ENCODE measurements at places on chromosomes 3 and 15. TPM values are rescaled to one million over a fixed set of nuclear protein-coding genes. Genes with fewer than 3 reads are reported as not detected.
A peak's percentile ranks its signal among the peaks of the same experiment; 100 is the strongest.

CHRNA7 gene
- polyA plus RNA-seq: 0.38 TPM

CPOX gene
- polyA plus RNA-seq: 16.1 TPM

MOBP gene
- polyA plus RNA-seq: not detected

ETFA gene
- polyA plus RNA-seq: 108 TPM

GRCh38 chr3:153137626-153138025, 24.4 kb upstream of the RAP2B start:
- DNase-seq: no peak

- peak; percentile 59 for DNase-seq
Measured at GRCh38 chr15:69338535-69339213, 40.0 kb downstream of the PAQR5 start.

DNA sequence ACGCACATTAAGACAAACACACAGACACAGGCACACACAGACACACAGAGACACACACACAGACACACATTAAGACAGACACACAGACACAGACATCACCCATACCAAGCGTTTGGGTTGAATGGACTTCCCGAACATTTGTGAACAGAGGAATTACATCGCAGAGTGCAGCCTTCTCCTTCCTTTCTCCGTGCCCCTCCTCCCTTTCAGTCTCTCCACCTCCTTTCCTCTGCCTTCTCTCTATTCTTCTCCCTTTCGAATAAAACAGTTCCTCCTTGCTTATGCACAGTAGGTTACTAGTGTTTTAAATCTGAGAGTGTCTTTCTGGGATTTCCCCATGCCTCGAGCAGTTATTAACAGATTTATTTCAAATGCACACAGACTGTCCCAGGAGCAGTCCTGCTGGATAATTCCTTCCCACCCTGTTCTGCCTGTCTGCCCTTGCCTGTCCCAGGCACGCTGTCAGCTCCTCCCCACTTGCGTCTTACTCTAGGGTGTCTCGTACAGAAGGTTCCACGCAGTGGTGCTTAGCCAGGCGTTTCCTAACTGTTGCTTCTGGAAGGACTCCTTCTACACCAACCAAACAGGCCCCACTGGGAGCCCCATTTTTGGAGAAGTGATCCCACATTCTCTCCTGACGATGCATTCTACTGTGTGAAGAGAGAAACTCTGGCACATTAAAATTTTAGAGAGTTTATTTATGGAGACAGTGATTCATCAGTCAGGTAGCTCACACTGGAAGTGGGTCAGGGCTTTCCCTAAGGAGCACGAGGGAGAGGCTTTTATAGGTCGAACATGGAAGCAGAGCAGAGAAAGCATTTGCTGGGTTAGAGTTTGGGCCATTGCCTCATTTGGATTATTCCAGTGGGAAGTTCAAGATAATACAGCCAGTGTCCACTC, 163.8 kb downstream of the SV2B start:
- peak; percentile 58 for DNase-seq

DNA sequence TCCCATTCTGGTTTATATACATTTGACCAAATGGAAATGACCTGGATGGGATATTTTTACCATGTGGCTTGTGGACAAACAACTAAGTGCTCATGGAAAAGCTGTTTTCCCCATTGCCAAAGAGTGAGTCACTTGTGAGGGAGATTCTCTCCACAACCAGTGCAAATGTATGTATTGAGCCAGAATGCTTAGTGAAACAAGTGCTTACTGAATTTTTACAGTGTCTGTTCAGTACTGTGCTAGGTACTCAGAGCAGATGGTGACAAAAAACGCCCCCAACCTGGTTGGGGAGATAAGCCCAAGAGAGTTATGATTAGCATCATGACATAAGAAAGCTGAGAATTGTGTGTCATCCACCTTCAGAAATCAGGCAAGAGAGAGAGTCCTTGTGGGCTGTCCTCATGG, 2.3 kb downstream of the CHP1 start:
- peak; percentile 69 for DNase-seq

- DNase-seq: no peak
Measured at GRCh38 chr3:45497963-45498362, 96.6 kb upstream of the LIMD1 start.

DNA sequence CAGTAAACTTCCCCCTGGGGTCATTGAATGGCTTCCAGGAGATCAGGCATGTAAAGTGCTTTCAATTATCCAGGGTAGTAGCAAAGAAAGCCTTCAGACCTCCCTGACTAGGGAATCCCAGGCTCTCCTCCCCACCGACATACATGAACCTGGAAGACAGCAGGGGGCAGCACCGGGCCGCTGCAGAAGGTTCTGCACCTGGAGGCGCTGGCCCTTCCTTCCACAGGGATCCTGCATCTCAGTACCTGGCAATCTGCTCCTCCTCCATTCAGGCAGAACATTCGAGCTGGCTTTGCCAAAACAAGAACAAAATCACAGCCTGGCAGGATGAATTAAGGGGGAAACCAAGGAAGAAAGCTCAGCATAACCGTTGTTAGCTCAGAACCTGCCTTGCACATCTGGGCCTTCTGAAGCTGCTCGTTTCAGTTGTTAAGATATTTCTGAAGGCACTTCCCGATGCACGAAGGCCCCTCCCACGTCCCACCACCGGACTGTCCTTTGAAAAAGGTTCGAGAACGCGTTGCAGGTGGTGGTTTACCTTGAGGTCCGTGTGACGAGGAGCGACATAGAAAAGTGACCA, 237.7 kb downstream of the SLCO3A1 start:
- DNase-seq: no peak

DNA sequence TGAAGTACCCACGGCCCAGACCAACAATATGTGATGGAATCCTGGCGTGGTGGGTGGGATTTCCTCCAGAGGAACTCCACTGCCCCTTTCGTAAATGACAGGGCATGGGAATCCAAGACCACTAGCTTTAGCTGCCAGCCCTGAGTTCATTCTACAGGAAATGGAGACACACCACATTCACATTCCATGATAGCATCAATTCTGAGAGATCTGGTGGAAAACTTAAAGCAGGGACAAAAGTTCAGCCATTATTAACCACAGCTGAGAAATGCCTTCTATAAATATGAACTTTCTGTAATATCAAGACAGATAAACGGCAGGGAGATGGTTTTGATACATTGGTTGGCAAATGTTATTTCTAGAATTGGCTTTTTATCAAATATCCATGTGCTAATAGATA, 98.2 kb downstream of the FBN1 start:
- DNase-seq: no peak
